Gastroesophageal sphincter (tissue), 4 donors: ENCODE measurements at places on chromosomes 5 and 9.

- no peak for ATAC-seq
Measured at GRCh38 chr9:87167582-87167981, 220.3 kb upstream of the GAS1 start.

- no peak for ATAC-seq
Measured at GRCh38 chr5:61004448-61004847, 59.4 kb downstream of the NDUFAF2 start.

DNA sequence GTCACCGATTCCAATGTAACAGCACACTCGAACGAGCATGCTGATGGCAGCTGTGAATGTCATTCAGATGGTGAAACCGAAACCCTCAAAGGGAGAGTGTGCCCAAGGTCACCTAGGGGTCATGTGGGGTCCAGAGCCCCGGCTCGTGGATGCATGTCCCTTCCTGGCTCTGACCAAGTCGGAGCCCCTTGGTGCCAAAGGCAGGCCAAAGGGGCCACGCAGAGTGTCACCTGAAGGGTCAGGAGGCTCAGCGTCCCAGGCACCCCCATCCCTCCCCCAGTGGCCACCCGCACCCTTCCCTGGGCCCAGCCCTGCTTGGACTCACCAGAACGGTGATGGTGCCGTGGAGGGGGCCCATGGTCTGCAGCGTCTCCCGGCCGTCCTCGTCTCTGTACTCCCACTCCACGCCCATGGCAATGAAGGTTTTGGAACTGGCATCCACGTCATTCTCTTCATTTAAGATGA, 69.5 kb downstream of the ZNF354C start:
- ATAC-seq, result no peak

DNA sequence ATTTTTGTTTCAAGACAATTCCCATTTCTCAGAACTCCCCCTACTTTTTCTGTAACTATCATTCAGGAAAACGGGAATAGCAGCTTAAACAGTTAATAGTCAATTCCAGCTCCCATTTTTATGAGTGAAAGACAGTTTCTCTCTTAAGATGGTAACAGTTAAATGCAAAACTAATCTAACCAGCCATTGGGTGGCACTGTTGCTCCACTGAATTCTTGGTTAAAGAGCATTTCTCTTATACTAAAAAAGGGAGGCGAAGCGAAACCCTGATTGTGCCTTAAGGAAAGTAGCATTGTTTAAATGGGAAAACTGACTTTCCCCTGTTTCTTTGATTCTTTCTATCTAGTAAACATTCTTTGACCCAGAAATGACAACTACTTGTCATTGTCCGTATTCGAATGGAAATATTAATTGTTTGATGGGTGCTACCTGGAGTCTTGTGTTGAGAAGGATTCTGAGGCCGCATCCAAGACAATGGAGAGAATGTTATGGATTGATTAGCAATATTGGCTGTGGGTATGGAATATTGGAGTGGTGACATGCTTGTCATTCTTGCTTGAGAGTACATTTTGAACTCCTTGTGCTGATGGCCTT, 507.8 kb downstream of the MAT2B start:
- no peak for ATAC-seq

GRCh38 chr9:84174486-84174885, 166.1 kb downstream of the SLC28A3 start:
- no peak for ATAC-seq

DNA sequence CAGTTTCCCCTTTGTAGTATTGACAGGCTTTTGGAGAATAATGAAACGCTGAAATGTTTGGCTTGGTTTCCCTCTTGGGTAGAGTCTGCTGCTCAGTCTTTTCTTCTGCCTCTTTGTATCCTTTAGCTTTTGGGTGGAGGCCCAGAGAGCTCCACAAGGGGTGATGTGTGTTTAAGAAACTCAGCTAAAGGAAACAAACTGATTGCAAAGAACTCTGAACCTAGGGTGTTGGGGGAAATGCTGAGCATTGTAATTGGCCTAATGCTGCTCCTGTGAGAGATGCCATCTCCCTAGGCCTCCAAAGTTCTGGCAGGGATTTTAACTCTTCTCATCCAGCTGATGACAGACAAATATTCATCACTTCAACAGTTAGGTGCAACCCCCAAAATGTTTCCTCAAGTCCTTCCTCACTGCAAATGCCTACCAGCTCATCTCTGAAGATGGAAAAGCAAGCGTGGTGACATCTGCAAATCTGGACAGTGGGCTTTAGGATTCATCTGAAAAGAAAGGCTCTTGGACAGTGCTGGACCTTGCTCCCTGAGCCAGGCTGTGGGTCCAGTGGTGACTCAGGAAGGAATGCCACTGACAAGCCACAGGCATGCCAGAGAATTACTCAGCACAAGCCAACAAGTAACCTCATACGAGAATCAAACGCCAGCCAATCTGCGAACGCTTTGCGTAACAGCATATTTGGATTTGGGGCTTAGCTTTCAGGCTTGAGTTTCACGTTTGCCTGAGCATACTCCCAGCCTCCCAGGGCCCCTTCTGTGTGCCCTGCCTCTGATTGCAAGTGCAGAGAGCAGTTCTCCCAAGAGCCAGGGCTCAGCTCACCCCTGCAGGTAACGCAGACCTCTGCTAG, 30.5 kb upstream of the ZSWIM6 start:
- peak; percentile 94 for ATAC-seq

DNA sequence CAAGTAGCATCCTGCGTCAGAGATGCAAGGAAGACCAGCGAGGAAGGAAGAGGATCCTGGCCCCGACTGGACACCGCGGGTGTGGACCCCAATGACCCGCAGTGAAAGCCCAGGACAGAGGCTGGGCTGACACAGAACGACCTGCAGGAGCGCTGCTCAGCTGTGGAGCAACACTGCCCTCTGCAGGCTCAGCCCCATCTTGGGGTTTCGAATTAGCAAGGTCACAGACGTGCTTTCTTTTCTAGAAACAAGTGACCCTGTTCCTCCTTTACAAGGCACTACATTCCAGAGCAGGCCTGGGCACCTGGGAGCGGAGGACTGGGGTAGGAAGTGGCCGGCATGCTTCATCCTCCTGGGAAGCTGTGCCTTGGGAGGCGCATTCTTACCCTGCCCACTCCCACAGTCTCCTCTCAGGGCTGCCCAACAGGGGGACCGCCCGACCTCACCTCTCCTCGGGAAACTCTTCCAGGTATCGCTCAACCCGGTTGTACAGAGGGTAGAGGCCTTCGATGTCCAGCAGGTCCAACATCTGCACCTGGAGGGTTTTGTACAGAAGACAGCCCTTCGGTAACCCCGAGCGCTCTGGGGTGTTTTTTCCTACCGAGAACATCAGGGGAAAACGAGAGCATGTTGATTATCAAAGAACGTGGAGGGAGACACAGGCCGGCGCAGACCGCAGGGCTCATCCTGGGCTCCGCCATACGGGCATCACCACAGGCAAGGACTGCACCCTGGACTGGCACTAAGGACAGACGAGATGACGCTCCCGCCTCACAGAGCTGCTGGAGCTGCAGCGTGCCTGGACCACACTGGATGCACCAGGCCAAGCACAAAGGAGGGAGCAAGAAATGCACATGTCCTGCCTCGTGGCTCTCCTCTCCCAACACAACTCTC, 35.0 kb downstream of the IPPK start:
- peak; percentile 84 for ATAC-seq

DNA sequence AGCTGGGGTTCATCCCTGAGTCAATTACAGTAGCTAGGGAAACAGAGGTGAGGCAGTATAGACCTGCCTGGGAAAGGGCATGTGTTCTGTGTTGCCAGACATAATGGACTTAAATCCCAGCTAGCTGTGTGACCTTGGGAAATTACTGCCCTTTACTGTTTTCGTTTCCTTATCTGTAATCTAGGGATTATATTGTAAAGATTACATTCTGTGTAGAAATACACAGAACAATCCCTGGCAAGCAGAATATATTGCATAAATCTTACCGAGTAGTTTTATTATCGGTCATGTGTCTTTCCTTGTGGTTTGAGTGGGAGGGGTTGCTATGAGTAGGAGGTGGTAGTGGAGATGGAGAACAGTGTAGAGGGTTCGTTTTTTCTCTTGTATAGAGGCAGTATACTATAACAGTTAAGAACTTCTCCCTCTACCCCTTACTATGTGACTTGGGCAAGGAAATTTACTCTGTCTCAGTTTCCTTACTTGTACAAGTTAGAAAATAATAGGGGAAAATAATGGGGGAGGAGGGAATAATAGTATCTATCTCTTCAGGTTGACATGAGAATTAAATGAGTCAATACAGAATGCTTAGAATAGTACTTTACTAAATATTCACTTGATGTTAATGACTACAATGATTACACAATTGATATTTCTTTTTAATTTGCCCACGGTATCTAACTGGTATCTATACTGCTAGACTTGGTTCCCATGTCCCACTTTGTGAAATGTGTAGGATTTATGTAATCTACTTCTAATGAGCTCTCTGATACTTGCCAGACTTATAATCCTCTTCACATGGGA, 7.1 kb upstream of the DMXL1 start:
- no peak for ATAC-seq

- no peak for ATAC-seq
Measured at GRCh38 chr5:173913686-173914321, 25.7 kb downstream of the CPEB4 start.

- no peak for ATAC-seq
Measured at GRCh38 chr5:75363111-75363510, 26.1 kb downstream of the HMGCR start.

DNA sequence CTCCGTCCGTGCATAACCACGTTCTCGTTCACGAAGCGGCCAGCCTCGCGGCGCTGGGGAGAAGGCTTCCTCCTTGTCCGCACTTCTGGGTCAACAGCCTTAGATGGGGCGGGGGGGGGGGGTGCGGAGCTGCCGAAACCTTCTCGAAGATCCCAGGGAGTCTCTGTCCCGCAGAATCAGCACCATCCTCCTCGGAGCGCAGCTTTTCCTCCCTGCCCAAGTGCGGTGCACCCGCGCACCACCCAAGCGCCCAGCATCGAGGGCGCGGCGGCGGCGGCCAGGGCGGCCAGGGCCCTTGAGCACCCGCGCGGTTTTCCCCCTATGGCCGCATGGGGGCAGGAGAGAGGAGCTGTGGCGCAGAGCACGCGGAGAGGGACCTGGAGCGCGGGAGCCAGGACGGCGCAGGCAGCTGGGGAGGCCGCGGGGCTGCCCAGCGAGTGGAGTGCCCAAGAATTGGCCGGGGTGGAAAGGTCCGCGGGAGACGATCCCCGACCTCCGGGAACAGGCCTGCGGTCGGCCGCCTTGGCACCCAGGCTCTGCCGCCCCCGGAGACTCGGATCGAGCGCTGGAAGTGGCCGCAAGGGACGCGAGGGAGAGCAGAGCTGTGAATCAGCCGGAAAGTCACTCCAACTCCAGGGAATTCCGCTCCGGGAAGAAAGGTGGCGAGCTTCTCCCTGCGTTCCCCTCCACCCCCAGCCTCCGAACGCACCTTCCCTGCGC, 43.1 kb downstream of the TMEM174 start:
- peak; percentile 98 for ATAC-seq

GRCh38 chr9:38214432-38214831, 145.4 kb upstream of the SHB start:
- no peak for ATAC-seq
